Stimulated activated CD8-positive, alpha-beta memory T cell treated with anti-CD3 and anti-CD28 coated beads, Interleukin-15, amount 100 ng/mL, for 48 hours (primary cell): ENCODE measurements at places on chromosomes 5 and 9.

DNA sequence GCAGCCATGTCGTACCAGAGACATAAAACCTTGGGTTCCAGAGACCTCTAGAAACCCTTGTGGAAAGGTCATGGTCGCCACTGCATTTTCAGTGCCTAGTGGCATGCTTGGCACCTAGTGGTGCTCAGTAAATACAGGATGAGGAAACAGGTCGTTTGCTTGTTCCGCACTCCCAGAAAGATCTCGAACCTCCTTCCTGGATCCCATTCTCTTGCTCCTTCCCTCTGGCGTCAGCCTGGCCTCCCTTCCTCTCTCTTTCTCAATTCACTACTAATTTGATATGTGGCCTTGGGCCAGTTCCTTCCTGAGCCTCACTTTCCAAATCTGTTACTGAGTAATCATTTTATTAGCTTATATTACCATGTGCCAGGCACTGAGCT, 4.4 kb downstream of the NDST1 start:
- no peak for DNase-seq

DNA sequence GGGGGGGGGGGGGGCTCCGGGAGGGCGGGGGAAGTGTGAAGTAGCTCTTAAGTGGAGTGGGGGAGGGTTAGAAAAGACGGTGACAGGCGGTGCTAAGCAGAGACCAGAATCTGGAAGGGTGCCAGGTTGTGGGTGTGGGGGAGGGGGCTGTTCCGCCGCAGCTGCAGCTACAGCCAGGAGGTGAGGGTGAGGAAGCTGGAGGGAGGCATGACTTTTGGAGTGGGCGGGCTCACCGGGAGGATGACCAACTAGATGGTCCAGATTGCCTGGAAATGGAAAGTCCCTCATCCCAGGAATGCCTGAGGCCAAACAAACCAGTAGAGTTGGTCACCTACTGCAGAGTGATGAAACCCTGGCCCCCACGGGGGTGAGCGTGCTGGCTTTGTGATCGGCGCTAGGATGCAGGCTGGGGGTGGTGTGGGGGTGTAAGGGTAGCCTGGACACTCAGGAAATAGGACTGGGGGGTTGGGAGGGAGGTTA, 158.1 kb upstream of the SHB start:
- peak; percentile 42 for DNase-seq

- DNase-seq = no peak
Observed at GRCh38 chr5:34013547-34013946, 5.7 kb upstream of the AMACR start.

DNA sequence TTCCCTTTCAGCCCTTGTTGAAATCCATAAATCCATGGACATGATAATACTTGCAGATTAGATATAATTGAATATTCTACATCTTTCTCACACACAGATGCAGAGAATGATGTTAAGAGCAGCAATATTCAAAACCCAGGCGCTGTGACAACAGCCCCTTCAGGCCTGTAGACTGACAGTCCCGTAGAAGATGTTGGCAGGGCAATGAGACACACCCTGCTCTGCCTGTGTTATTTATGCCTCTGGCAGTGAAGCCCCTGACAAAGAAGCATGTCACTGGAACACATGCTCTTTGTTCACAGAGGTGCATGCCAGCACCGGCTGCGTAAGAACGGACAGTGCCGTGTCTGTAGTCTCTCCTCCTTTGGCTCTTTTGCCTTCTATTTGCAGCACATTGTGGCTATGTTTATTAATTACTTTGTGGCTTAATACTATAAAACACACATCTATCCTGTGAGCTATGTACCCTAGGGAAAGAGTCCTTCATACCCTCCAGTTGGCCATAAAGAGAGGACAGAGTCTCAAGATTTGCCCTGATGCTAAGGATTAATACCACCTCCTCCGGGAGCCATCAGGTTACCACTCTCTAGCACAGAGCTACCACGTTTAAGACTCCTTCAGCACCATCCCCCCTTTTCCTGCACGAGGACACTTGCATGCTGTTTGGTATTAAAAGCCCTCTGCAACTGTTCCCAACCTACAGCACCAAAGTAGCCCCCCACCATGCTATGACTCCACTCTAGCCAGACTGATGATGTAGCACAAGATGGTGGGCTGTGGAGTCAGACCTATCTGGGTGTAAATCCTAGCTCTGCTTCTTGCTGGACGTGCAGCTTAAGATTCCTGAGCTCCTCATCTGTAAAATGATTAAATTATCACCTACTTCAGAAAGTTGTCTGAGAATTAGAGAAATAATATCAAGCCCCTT, 2.0 kb upstream of the ANP32B start:
- no peak for DNase-seq

GRCh38 chr5:158529454-158529853, 570.3 kb downstream of the EBF1 start:
- DNase-seq = no peak

GRCh38 chr5:178483620-178484019, 106.6 kb downstream of the COL23A1 start:
- peak; percentile 10 for DNase-seq

DNA sequence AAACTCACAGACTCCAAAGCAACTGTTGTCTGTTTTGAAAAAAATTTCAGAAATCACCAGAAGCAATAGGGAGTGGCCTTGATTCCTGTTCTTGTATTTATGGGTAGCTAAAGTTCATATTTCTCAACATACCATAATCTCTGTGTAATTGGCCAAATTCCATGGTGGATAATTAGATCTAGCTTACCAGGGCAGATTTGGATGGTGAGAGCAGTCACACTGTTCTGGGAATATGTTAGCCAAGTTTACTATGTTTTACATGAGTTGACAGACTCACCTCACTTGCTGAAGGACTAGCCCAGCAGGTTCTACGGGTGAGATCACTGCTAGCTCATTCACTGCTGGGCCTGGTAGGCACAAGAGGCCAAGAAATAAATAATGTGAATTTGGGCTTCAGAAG, 32.7 kb upstream of the CDKN2B start:
- no peak for DNase-seq
